ENCODE measurements at places on chromosomes 12 and 14. TPM values are rescaled to one million over a fixed set of nuclear protein-coding genes. Genes with fewer than 3 reads are reported as not detected.

The ATF1 gene
- 23.2 TPM for total RNA-seq

The IL31 gene
- not detected for total RNA-seq

The CLEC4D gene
- not detected for total RNA-seq

The ADAM21 gene
- 0.75 TPM for total RNA-seq

The TRIM9 gene
- 0.59 TPM for total RNA-seq

The FOXG1 gene
- not detected for total RNA-seq

The BCL2L14 gene
- total RNA-seq, result not detected

The BEST3 gene
- total RNA-seq, result not detected

The PSEN1 gene
- 63.4 TPM for total RNA-seq

The INSM2 gene
- not detected for total RNA-seq

The RIMBP2 gene
- total RNA-seq, result not detected

The LRRC10 gene
- total RNA-seq, result not detected

The CPNE6 gene
- not detected for total RNA-seq

The CLEC14A gene
- 0.15 TPM for total RNA-seq

The HCAR1 gene
- total RNA-seq, result 0.35 TPM

The SLCO1B3 gene
- total RNA-seq, result not detected

The OTOGL gene
- 0.08 TPM for total RNA-seq

The MORN3 gene
- total RNA-seq, result 2.0 TPM

The TAS2R8 gene
- total RNA-seq, result not detected

The TAS2R19 gene
- 4.3 TPM for total RNA-seq

The CLEC9A gene
- total RNA-seq, result not detected

The SYCP3 gene
- 0.08 TPM for total RNA-seq

The CISTR gene
- not detected for total RNA-seq

The LGR5 gene
- 2.3 TPM for total RNA-seq

The SRGAP1 gene
- 2.6 TPM for total RNA-seq

The HOTAIR gene
- not detected for total RNA-seq

The LMBR1L gene
- total RNA-seq, result 52.5 TPM

The IRAK3 gene
- total RNA-seq, result 8.7 TPM

The UTP20 gene
- 4.1 TPM for total RNA-seq

The CCDC38 gene
- not detected for total RNA-seq

The HHIPL1 gene
- 7.0 TPM for total RNA-seq

The PTPRR gene
- total RNA-seq, result 0.94 TPM

The KLHL33 gene
- total RNA-seq, result 0.23 TPM

The PRIMA1 gene
- not detected for total RNA-seq

All from smooth muscle cell of the coronary artery (primary cell).